ENCODE measurements at places on chromosomes 5 and 9.

DNA sequence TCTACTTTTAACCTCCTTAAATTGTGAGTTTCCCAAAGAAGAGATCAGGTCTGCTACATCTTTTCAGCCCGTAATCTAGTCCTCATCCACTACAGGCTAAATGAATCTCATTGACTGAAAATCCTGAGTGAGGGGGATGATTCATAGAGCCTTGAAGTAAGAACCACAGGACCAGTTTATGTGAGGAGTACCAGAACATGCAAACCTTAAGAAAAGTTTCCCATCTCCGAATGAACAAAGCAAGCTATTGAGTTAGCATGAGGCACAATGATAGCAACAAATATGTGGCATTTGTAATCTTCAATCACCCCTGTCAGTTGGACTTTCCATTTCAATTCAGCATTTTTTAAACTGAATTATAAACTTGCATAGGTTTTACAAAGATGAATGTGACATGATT is 197.0 kb downstream of the ALDH1A1 start:
- no peak for DNase-seq

DNA sequence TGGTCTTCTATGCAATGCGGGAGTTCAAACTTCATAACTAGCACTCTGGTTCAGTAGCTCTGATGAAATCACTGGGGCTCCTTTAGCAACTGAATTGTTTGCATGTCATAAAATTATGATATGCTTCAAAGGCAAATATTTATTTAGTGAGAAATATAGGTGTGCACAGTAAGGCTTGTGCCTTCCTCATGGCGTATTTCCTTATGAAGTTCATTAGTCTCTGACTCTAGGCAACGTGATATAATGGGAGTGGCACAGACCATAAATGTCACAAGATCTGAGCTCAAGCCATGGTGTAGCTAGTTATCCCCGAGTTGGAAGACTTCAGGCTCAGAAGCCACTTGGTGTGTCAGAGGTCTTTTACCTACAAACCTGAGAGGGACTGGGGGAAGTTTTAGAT is 35.5 kb downstream of the PIP5K1B start:
- peak; percentile 54 for DNase-seq

GRCh38 chr9:131818089-131818488 is 78.2 kb upstream of the RAPGEF1 start:
- DNase-seq, result peak; percentile 64

GRCh38 chr9:17578911-17579793 is at the start of gene SH3GL2:
Gene SH3GL2, plus strand, starts transcription at chr9:17579066.
- DNase-seq, result peak; percentile 69

- no peak for DNase-seq
Observed at GRCh38 chr5:36661456-36662220, 55.2 kb downstream of the SLC1A3 start.

DNA sequence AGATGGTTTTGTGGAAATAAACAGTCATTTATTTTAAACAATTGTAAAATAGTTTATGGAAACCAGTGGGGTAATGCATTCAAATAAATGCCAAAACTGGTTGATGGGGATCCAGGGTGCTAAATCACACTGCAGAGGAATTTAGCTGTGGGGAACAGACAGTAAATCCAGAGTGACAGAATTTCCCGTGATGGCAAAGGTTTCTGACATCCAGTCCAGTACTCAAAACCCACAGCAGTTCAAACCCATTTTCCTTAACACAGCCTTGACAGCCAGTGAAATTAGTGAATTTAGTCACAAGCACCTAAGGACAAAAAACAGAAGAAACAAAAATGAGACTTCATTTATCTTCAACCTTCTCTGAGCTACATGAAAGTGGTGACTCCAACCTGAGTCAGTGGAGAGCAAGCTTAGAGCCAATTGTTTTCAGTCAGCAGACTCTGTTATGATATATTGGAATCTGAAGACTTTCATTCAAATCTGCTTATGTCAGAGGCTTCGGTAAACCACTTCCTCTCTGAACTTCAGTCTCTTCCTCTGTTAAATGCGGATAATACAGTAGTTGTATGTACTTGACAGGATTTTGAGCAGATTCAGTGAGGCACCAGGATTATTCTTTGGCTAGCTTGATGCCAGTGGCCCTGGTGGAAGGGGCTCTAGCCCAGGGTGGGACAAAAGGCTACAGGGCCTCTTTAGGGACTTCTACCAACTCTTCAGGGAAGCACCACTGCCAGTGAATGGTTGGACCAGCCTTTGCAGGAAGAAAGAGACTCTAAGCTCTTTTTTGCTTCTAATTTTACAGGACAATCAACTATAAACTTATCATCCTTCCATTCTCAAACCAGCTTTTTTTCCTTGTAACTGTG is 185.3 kb downstream of the MAPKAP1 start:
- DNase-seq, result no peak

DNA sequence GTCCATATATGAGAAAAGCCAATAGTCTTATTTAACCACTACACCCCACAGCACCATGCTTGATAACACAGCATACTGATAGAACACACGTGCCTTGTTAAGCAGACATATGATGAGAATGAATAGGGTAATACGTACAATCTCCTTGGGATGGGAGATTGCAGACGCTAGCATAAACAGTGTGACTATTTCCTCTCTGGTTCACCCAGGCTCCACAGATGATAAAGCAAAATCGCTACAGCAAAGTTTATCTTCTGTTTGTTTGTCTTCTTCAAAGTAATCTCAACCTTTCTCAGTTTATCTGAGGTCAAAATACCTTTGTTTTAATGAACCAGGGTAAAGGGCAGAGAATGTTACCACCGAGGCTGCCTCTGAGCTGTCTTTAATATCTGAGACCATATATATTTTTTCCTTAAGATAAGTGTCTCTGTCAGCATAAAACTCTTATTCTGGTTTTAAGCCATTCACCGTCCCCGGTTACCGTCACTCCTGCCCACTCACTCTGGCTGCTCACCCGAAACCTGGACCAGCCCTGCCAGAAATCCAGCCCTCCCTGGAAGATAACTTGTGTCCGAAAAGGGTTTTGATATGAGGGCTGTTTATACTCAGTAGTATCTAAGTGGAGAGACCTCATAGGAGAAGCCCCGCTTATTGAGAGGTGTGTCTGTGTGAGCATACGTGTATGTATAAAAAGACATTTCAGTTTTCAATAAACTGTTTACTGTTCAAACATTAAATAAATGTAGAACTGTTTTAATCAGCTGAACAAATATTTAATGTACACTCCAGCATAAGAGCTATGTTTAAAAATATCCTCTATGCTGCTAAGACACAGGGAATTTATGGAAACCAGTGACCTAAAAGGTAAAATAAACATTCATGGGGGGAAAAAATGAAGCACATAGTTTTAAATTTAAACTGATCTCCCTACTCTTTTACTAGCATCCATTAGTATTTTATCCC is 465.4 kb downstream of the RASEF start:
- peak; percentile 88 for DNase-seq

DNA sequence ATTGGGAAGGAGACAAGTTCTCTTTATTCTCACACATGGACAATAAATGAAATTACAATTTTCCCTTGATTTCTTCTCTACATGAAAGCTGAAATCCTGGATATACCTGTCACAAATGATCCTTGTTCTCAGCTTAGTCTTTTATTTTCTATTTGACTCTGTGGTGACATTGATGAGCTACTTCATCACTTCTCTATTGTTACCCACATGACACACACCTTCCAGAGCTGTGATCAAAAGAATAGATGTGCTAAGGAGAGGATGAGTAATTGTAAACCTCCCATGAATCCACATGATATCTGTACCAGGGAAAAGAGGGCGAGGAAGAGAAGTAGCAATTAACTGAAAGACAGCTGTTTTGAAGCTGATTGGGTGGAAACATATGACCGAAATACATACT is 102.0 kb downstream of the CAVIN4 start:
- DNase-seq, result no peak

GRCh38 chr9:14271093-14271673 is 42.8 kb downstream of the NFIB start:
- DNase-seq, result peak; percentile 70

DNA sequence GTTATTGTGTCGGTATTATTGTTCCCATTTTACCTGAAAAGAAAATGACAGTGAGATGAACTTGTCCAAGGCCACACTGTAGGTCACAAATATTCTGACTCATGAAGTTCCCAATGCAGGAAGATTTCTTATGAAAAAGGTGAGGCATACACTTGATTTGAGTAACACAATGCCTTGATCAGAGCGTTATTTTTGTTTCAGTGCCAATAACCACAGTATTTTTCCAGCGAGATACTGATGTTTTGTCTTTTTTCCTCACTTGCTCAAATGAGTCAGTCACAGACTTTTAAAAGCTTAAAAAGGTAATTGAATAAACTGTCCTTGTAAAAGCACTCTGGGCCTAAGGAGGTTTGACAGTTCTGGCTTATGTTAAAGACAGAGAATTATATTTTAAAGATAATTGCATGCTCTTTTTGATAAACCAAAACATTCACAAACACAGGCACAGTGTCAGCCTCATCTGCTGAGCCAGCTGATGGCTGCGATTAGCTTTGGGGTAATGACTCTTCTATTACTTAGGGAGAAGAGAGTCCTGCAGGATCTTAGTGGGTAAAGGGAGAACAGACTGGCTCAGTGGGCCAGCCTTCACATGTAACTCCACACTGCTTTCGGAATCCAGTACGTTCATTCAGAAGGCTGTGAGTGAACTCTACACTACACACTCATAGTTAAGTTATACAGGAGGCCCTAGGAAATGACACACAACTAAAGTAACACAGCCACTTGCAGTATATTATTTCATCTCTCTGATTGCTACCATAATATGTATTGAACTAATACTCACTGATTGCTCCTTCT is 165.5 kb upstream of the CD180 start:
- DNase-seq, result no peak

DNA sequence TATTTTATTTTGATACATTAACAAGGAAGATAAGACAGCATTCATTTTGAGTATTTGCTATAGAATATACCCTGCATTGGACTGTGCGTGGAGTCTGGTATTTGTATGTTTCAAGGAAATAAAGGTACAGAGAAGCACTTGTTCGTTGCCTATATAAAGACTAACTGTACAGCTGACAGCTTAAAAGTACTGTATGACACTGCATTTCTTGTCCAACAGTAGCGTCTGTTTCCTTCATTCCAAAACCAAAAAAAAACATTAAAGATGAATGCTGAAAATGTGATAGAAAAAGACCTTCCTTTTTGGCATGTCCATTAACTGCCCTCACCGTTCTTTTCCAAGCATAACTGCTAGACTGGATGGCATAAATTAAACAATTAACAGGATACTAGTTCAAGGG is 15.3 kb downstream of the TNFAIP8 start:
- no peak for DNase-seq

DNA sequence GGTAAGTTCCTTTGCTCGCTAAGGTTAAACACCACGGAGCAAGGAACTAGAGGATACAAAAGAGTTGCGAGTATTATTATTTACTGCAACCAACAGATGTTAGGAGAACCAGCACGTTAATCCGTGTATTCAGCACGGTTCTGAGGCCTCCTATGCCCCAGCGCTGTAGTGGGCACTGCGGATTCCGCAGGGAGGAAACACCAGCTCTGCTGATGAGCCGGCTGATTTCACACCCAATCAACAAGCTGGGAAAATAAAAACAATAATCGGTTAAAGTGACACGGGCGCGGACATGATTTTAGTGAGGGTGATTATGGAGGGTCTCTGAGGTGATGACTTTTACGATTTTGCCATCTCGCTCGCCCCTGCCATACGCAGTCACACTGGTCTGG is 702 bp upstream of the PRELID2 start:
- no peak for DNase-seq

- DNase-seq, result no peak
Observed at GRCh38 chr9:89527084-89527483, 29.2 kb upstream of the SEMA4D start.

DNA sequence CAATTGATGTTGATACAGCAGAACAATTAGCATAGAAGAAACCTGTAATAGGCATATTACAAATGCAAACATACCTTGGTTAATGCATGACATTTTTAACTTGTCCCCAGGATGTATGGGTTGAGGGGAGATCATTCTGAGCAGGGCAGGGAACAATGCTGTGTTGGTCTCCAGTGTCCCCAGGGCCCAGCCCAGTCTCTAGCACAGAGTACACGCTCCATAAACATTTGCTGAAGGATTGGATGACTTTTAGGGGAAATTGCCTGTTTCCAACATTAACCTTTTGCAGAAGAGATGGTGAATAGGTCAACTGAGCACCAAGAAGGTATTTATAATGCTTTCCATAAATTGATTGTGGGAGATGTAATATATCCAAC is 20.0 kb downstream of the ANKRA2 start:
- DNase-seq, result no peak

DNA sequence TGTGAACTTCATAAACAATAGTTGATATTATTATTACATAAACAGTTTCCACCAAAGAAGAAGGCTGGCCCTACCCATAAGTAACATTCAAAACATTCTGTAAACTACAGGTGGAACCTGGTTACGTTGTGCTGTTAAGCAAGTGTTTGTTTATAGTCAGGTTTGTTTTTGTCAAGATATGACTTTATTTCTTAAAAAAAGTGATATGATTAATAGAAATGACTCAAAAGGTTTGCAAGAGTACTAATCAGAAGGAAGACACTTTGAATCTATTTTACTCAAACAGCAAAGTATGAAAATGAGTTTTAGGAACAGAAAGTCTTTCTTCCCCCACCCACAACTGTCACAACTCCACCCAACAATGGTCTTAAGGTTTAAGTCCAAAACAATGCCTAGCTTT is 220.8 kb downstream of the PLK2 start:
- no peak for DNase-seq

DNA sequence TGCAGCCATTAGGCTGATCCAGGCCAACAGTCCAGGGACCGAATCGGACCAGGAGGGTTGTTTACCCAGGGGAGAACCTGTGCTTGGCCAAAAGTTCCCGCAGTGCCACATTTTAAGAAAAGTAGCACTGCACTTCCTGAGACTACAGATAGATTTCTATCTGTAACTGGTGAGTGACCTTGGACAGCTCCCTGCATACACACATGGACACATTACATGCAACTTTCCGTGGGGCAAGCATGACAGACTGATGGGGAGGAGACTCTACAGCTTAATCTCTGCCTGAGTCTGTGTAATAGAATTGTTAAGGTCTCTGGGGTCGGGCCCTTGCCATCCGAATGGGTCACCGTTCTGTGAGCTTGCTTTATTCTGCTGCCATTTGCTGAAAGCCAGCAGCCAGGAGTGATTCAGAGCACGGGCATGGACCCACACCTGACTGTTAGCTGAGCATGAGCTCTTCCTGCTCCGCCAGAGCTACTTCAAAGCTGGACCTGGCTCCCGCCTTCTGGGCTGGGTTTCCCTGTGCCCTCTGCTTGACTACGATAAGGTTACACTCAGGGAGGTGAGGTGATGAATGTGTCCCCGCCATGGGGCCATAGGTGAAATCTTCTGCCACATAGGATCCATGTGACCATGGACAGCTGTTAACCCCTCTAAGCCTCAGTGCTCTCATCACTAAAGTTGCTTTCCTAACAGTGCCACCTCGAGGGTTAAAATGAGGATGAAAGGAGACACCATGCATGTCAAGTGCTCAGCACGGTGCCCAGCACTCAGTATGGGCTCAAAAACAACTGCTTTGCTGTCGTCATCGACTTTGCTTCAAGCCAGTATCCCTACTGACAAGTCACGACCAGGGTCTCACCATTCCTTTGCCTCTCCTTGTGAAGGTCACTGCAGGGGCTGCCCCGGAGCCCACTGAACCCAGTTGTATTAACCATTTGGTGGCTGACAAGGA is 200.0 kb downstream of the MELK start:
- peak; percentile 92 for DNase-seq

Measured in NCI-H2029 (cell line).